ENCODE measurements at places on chromosomes 6 and 20.
A peak's percentile ranks its signal among the peaks of the same experiment; 100 is the strongest.

DNA sequence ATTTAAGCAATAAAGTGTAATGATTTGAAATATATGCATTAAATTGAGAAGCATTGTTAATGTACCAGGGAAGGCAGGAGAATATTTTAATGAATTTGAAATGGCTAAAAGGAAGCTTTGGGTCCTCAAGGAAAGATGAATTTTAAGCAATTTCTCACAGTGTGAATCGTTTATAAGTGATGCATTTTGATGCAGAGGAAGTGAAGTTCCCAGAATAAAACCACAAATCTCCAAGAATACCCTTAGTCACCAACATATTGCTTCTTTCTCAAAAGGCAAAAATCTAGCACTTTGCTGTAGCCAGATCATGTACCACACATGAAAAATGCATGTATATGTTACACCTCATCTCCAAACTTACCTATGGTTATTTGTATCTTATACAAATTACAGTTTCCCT is 11.7 kb downstream of the TPD52L1 start:
- DNase-seq, result no peak

GRCh38 chr20:22723659-22724058 is 139.3 kb upstream of the FOXA2 start:
- no peak for DNase-seq

DNA sequence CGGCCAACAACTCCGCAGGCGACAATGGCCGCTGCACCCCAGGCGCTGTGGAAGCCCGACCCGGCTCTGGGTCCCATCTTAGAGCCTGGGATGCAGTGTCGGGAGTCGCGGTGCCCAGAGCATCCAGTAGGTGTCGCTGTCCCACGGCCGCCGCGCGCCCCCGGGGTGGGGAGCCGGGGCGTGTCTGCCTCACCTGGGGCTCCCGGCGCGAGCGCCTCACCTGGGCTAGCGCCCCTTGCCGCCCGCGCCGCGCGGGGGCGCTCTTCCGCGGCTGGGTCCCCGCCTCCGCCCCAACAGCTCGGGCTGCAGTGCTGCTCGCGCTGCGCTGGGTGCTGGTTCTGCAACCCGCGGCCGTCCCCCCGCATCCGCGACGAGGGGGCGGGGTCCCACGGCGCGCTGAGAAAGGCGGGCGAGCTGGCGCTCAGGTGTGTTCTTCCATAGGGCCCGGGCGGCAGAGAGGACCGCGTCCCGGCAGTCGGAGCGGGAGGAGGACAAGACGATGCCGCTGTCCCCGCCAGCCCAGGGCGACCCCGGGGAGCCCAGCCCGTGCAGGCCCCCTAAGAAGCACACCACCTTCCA is at the start of gene CRYBG1:
TSS of gene CRYBG1 (plus strand) at position 308 of the 579 bp plus-strand sequence. CDS start at position 500, 192 bp downstream.
- peak; percentile 6 for DNase-seq

- DNase-seq, result no peak
These were observed 97.2 kb upstream of the HDAC2 start for GRCh38 chr6:114068116-114068515.

- no peak for DNase-seq
These were observed 103.6 kb downstream of the PAX1 start for GRCh38 chr20:21808863-21809664.

DNA sequence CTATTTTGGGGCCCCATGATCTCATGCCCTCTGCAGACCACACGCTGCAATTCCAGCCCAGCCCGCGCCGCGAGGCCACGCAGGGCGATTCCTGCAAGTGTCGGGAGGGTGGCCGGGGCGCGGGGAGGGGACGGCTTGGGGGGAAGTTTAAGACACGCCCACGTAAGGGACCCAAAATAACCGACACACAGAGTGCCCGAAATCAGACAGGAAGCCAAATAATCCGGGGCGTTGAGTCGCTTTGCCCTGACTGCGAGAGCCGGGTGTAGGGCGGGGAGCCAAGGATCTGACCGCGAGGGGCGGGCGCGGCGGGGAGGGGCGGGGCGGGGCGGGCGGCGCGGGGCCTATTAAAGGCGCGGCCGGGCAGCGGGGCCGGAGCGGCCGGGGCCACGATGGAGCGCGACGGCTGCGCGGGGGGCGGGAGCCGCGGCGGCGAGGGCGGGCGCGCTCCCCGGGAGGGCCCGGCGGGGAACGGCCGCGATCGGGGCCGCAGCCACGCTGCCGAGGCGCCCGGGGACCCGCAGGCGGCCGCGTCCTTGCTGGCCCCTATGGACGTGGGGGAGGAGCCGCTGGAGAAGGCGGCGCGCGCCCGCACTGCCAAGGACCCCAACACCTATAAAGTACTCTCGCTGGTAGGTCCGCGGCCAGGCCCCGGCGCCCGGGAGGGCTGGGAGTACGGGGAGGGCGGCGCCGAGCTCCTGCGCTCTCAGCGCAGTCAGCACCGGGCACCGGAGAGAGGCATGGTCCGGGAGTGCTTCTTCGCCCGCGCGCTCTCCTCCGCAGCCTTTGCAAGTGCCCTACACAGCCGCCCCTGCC is at the start of gene ENPP1:
TSS of gene ENPP1 (plus strand) at position 377 of the 816 bp plus-strand sequence. CDS start at position 393, 16 bp downstream.
- no peak for DNase-seq

GRCh38 chr6:79630883-79631692 is at the start of gene SH3BGRL2:
TSS of gene SH3BGRL2 (plus strand) at chr6:79631329. CDS start at chr6:79631462, 133 bp downstream.
- no peak for DNase-seq

GRCh38 chr6:109345986-109346385 is 36.3 kb downstream of the CD164 start:
- no peak for DNase-seq

GRCh38 chr6:22940581-22941290 is 371.4 kb downstream of the HDGFL1 start:
- DNase-seq, result no peak

GRCh38 chr20:36754656-36755222 is 8.8 kb upstream of the NDRG3 start:
- DNase-seq, result no peak
